ENCODE measurements at places on chromosomes 3 and 15.
A peak's percentile ranks its signal among the peaks of the same experiment; 100 is the strongest.

DNA sequence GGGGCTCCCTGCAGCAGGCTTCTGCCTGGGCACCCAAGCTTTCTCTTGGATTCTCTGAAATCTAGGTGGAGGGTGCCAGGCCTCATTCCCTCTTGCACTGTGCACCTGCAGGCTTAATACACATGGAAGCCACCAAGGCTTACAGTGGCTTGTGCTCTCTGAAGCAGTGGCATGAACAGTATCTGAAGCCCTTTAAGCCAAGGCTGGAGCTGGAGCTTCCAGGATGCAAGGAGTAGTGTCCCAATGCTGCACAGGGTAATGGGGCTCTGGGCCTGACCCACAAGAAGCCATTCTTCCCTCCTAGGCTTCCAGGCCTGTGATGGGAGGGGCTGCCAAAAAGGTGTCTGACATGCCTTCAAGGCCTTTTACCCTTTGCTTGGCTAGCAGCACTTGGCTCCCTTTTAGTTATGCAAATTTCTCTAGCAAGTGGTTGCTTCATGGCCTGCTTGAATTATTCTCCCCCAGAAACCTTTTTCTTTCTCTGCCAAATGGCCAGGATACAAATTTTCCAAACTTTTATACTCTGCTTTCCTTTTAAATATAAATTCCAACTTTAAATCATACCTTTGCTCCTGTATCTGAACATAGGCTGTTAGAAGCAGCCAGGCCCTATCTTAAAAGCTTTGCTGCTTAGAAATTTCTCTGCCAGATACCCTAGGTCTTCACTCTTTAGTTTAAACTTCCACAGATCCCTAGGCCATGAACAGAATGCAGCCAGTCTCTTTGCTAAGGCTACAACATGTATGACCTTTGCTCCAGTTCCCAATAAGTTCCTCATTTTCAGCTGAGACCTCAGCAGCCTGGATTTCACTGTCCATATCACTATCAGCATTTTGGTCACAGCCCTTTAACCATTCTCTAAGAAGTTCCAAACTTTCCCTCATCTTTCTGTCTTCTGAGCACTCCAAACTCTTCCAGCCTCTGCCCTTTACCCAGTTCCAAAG is 201.1 kb upstream of the LRRFIP2 start:
- DNase-seq: no peak

DNA sequence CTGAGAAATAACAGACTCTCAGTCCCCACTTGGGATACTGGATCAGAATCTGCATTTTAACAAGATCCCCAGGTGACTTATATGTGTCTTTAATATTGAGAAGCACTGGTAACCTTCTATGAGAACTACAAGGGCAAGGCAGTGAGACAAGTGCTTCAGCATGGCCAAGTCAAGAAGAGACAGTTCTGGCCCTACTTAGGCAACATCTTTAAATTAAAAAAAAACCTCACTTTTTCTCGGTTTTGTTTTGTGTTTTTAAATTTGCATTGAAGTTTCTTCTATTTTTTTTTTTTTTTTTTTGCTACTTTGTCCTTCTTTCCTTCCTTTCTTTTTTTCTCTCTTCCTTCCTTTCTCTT is 42.5 kb upstream of the SPTSSB start:
- DNase-seq: no peak

GRCh38 chr15:90870354-90871138 is 2.2 kb downstream of the FURIN start:
- no peak for DNase-seq

GRCh38 chr3:139794469-139795265 is 116.9 kb upstream of the NMNAT3 start:
- DNase-seq: no peak

DNA sequence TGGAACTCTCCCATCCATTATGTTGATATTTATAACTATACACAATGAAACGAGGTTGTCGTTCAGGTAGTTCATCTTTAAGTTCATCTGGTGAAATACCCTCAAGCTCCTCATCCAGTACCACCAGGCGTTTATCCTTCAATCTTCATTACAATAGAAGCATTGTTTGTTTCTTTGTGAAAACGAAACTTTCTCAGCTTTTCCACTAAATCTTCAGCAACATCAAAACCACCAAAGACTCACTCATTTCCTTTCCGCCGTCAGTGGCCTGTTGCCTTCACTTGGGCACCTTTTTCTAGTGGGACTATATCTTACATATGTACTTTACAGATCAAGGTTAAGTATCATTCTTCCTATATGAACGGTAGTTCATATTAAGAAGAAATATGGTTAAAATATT is 44.1 kb upstream of the TFG start:
- DNase-seq: no peak

DNA sequence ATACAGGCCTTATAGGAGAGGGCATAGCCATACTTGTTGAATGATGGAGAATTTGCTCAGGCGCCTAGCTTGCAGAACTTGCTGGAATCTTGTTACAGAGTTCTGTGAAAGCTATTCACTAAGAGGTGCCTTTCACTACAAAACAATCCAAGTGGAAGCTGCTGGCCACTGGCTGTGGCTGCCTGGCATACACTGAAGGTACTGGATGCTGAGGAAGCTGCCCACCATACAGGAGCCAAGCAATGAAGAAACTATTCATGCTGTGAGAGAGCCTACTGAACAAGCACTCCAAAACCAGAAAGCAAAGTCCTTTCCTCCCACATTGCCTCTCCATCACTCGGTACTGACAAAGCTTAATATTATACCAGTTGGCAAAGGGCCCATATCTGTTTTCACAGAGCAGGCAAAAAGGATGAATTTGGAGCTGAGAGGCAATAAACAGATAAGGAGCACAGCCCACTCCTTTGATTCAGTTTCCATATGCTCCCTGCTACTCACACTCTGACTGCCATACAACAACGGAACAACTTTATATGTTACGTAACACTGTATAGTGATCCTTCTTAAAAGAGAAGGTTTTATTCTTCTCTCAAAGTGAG is 192.6 kb upstream of the ALCAM start:
- peak; percentile 14 for DNase-seq

DNA sequence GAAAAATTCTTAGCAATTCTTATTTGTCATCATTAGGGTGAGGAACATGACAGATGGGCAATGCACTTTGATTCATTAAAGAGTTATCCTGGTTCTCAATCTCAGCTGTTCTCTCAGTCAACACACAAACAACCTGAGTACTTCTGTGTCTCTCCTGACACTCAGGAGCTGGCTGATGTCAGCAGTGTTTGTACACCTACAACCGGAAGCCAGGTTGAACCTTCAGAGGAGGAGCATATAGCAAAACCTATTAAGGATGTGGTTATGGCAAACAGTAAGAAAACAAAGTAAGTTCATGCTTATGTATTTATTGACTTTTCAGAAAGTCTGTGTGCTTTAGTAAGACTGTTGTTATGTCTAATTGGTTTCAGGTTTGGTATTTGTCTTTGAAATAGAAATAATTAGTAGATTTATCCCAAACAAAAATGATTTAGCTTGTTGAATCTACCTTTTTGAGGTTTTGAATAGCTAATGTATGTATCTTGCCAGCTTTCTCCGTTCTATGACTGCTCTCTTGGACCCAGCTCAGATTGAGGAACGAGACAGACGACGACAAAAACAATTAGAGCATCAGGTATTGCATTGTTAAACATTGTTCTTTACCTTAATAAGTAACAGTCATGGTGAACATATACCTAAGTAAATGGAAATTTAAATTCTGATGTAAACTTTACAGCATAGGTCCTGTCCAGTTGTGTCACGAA is 36.6 kb downstream of the CCDC66 start:
- DNase-seq: no peak

- DNase-seq: no peak
These were observed 428.8 kb upstream of the ONECUT1 start for GRCh38 chr15:53218666-53219580.

GRCh38 chr3:11154036-11154952 is at the start of gene HRH1:
Gene HRH1 (plus strand): TSS chr3:11154493. CDS start chr3:11259038, 104,545 bp downstream.
- no peak for DNase-seq

- DNase-seq: peak; percentile 80
These were observed 30.8 kb downstream of the BOC start for GRCh38 chr3:113242096-113242581.

DNA sequence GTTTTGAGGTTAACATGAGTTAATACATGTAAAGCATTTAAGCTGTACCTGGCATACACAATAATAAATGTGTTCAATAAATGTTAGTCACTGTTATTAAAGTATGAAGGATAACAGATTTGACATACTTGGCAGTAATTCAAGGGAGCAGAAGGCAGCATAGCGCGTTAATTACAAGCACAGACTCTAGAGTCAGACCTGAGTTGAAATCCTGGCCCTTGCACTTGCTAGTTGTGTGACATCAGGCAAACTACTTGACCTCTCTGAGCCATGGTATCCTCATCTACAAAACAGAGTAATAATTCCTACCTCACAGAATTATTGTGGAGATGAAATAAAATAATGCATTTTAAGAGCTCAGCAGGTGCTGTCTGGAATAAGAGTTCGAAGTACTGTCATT is 5.4 kb downstream of the IFT122 start:
- DNase-seq: peak; percentile 61

DNA sequence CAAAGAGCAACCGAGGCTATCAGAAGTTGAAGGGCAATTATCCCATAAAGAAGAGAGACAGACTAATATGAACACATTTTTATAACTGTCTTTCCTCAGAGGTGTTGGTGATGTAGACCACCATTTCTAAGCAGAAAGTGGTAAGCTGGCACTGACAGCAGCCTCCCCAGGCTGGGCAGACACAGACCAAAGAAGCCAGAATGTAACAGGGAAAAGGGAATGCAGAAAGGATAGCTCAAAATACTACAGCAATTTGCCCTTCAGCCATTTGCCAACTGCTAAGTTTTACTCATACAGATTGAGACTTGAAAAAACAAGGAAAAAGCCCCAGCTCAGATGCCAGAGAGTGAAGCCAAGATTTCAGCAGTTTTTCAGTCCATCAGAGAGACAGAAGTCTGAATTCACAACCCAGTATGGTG is 73.5 kb upstream of the ABI3BP start:
- DNase-seq: peak; percentile 2
